ENCODE measurements at places on chromosomes 3 and 15.

DNA sequence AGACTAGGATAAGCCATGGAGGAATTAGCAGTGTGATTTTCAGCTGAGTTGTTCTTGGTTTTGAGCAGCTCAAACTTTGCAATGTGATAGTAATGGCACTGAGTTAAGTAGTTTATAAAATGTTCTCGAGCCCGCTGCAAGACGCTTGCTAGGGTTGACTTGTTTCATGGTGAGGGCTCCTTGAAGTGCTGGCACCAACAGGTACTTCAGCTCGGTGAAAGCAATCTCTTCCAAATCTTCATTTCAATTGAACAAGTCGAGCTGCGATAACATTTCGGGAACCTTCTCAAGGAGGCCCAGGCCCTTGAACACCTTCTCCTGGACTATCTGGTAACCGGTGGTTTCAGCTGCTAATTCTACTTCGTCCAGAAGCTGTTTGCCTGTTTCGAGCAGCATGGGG is 50.8 kb upstream of the DYNC1LI1 start:
- DNase-seq = no peak

- no peak for DNase-seq
These were observed 28.7 kb upstream of the MFSD1 start for GRCh38 chr3:158773166-158773565.

GRCh38 chr3:13281507-13282357 is 138.4 kb downstream of the NUP210 start:
- DNase-seq = no peak

GRCh38 chr3:9817436-9817835 is 7.4 kb downstream of the TTLL3 start:
- DNase-seq = no peak

DNA sequence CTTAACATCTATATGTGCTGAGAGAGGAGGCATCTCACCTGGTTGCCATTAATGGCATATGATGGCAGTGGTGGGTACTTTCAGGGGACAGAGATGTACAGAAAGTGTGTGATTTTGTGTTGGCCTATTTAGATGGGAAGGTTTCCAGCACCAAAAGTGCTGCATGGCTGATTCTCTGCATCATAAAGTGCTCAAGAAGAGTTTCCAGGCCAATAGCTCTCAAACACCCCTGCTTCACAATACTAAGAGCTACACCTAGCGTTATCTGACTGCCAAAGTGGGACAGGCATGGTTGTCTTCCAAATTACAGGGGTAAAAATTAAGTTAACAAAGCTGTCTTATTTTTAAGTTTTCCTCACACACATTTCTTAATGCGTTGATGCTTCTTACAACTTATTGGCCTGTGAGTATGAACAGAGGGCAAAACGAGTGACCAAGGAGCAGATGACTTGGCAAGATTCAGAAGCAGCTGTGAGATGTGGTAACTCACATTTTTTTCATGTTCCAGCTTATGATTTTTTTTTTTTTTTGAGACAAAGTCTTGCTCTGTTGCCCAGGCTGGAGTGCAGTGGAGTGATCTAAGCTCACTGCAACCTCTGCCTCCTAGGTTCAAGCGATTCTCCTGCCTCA is 41.4 kb upstream of the VEPH1 start:
- DNase-seq = peak; percentile 94

DNA sequence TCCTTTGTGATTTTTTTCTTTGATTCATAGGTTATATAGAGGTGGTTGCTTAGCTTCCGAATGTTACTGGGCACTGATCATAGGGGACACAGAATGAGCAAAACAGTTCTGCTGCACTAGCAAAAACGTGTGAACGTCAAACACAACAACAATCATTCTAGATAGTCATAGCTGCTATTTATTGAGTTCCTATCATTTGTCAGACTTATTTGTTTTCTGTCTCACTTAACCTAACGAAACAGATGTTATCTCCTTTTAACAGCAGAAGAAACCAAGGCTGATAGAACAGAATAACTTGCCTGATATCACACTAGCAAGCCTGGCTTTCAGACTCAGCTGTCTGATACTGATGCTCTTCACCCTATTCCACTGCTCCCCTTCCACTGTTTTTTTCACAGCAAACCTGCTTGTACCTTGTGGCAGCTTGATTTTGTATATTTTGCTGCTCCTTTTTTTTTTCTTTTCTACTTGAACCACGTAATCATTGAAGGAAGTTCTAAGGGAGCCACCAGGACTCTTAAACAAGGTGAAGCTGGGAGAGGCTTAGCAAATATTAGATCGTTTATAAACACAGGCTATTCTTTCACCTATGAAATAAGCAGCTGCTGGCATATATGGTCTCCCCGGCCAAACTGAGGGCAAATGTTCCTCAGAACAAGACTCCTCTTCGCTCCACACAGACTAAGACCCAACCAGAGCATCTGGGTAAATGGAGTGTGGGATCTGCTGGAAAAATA is 78.8 kb downstream of the MCF2L2 start:
- DNase-seq = no peak

GRCh38 chr15:95996494-95996893 is 334.0 kb upstream of the NR2F2 start:
- DNase-seq = no peak

DNA sequence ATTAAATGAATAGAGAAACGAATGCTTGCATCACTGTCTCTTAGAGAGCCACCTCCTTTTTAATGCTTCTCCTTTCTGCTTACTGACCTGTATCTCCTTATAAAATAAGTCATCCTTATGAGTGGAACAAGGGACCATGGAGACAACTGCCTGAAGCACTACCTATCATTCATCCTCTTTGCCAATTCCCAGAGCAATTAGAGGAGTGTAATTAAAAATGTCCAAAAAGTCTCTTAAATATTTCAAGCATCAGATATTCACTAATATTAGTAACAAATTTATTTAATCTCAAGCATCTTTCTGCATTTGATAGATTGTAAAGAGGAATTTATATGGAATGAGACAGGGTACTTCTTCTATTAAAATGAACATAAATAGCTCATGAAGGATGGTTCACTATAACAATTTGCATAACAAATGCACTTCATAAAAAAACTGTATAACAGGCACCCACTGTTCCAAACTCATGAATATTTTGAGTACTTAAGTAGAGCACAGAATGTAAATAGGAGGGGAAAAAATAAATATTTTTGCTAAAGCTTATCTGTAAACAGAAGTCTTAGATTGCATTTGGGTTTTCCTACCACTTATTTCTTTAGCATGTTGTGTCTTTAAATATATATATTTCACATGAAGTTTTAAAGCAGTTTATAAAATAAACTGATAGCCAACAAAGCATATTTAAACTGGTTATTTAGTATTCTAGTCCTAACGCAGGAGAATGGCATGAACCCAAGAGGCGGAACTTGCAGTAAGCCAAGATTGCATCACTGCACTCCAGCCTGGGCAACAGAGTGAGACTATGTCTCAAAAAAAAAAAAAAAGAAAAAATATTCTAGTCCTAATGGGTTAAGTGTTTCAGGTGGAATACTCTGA is 269.3 kb downstream of the TBL1XR1 start:
- no peak for DNase-seq

DNA sequence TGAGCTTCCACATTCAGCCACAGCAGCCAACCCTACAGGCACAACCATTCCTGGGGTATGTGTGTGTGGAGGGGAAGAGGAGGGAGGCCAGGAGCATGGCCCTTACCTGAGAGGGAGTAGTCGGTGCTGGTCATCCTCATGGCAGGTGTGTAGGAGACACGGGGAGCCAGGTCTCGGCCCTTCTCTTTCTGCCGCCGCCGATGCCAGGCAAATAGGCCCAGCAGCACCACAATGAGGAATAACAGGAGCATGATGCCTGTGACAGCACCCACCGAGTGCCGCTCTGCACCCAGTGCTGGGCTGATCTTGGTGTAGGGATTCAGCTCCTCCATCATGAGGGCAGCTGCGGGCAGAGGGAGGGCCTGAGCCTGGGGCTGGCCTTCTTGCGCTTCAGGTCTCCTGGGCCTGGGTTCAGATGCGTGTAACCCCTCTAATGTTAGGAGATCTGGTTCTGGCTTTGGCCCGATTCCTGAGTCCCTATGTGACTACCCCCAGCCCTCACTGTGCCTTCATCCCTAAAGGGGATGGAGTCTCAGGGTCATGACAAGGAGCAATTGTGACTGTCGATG is 44.4 kb downstream of the RAB11A start:
- DNase-seq = no peak

DNA sequence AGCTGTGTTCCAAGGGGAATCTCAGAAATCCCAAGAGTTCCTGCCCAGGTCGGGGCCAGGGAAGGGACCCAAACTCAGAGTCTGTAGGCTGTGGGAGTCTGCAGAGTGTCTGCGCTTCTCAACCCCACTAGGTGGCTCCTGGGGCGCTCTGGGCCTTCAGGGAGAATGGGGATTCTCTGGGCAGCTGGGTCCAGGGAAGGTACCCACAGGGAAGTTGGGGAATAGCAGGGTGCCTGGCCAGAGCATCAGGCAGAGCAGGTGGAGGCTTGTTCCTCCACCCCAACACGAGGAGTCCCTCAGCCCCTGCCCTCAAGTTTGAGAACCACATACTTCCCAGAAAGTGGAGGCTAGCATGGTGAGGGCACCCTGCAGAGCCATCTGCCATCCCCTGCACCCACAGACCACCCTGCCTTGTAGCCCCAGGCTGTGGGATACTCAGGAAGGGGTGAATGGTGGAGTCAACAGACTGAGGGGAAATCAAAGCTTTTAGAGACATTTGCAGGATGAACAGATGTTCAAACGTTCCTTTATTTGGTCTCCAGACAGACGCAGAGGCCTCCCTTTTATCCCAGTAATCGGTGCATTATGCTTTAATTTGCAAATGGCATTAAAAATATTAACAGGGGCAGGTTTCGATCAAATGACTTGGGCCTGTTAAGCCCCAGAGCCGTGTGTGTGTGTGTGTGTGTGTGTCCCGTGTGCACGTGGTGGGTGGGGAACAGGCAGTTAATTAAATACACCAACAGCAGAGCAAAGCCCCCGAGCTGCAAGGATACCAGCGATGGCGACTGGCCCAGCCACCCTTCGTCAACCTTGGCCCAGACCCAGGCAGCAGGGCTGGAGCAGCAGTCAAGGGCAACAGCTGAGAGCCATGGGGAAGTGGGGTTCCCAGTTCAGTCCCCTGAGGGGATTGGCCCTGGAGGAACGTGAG is 57.7 kb downstream of the DNAJB8 start:
- no peak for DNase-seq

GRCh38 chr3:151835751-151836525 is 22.0 kb downstream of the AADAC start:
- DNase-seq = peak; percentile 53

- no peak for DNase-seq
These were observed 627.2 kb downstream of the ZIC1 start for GRCh38 chr3:148036331-148036876.

DNA sequence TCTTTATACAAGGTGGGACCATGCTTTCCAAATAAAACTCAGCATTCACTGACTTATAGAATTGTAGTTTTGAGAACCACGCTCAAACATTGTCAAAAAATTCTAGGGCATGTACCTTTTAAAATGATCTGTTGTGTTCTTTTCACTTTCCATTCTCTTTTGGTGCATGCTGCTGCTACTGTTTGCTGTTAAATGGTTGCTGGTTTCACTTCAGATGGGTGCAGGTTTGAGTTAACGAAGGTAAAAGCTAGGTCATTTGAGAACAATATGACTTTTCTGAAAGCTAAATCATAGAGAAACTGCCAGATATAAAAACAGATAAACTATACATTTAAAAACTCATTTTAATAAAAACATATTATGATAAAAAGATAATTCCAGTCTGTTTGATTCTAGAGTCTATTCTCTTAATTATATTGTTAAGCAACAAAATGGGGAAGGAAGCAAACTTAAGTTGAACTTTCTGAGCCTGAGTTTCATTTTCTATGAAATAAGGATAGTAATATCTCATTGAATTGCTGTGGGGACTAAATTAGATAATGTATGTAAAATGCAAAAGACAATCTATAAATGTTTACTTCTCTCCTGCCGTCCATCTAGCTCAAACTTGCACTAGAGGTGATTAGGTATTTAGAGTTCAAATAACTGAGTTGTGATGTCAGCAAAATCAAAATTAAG is 82.4 kb downstream of the OXSM start:
- no peak for DNase-seq

DNA sequence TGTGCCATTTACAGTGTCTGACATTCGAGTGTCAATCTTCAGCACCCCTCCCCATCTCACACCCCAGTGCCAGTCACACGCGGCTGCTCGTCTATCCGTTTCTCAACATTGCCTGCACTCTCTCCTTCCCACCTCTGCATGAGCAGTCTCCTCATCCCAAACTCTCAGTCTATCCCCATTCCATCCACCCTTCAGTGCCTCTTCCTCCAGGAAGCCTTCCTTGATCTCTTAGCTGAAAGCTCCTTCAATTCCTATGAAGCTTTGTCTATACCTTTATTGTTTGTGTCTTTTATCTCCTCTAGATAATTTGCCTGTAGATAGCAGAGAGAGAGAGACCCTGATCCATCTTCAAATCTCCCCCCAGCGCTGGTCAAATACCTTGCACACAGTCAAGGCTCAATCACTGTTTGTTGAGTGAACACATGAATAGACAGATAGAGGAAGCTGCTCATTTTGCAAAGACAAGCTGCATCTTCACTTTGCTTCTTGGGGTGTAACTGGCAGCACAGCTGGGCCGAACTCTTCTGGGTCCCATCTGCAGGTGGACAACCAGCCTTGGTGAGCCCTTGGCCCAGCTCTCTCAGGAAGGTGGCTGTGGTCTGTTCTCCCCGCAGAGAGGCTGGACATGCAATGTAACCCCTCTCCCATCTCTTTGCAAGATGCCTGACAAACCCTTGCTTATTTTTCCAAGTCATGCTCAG is 52.8 kb downstream of the ITGA11 start:
- no peak for DNase-seq

GRCh38 chr3:170863816-170864215 is 6.2 kb downstream of the RPL22L1 start:
- no peak for DNase-seq

DNA sequence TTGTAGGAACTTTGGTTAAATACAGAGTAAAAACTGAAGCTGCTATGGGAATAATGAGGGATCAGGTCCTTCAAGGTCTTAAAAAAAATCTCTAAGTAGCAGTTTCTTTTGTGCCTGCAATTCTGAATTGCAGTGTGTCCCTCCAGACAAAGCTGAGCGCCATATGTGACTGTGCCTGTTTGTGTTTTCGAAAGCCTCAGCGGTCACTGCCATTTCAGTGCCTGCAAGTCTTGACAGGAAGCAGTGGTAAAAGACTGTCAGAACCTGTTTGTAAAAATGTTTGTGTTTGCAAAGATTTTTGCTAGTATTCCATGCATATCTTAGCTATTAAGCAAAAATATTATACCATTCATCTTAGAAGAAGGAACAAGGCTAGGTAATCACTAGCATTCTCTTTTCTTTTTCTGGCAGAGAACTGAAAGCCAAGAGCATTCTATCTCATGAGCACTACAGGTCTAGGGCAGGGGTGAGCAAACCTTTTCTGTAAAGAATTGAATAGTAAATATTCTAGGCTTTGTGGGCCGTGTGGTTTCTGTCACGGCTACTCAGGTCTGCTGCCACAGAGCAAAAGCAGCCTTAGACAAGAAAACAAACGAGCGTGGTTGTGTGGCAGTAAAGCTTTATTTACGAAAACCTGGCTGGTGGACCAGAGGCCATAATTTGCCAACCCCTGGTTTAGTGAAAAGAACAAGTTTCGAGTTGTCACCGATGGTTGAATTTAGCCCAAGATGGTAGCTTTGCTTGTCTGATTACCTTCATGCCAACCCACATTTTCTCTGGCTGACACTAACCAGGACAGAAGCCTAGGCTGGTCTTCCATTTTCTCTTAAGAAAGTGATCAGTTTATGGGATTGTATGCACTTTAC is 134.4 kb downstream of the CACNA1D start:
- DNase-seq = no peak

- DNase-seq = no peak
These were observed 16.5 kb downstream of the ARPP19 start for GRCh38 chr15:52552303-52552702.

GRCh38 chr15:40329804-40330203 is 6.3 kb downstream of the INAFM2 start:
- no peak for DNase-seq
